ENCODE measurements at places on chromosomes 2 and 18.

DNA sequence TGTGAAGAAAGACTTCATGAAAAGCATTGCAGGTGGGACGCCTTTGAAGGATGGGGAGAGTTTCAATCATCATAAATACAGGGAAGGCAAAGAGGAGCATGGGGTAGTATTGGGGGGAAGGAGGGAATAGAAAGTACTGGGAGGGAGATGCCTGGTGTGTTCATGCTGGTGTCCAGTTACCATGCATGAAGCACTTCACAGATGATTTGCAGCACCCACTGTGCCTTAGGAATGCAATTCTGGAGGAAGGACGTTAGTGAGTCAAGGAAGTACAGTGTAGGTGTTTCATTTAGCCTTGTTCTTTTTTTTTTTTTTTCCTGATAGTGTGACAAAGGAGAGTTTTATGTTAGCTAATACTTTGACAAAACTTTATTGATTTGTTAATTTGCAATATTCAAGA is 36.8 kb downstream of the ADAM23 start:
- DNase-seq: no peak

GRCh38 chr2:231084565-231084964 is 27.9 kb downstream of the PSMD1 start:
- DNase-seq: no peak

DNA sequence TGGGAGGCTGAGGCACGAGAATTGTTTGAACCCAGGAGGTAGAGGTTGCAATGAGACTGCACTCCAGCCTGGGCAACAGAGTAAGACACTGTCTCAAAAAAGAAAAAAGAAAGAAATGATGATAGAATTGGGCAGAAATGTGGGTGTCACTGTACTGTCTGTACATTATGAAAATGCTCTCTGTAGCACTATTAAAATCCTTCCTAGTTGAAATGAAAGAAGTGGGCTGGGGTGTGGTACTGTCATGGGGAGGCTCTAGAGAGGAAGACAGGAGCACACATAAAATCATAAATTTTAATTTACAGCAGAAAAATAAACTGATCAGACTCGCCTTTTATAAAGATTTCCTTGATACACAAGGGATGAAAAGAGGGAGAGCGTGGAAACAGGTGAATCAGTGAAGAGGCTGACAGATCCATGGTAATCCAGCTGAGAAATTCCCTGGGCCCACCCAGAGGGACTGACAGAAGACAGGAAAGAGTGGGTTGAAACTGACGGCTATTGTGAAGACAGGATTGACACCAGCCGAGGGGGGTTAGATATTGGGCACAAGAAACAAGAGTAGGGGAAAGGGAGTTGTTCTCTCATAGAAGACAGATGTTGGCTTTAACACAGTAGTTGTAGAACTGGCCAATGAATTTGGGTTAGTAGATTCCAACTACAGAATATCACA is 96.4 kb upstream of the ATL2 start:
- no peak for DNase-seq

DNA sequence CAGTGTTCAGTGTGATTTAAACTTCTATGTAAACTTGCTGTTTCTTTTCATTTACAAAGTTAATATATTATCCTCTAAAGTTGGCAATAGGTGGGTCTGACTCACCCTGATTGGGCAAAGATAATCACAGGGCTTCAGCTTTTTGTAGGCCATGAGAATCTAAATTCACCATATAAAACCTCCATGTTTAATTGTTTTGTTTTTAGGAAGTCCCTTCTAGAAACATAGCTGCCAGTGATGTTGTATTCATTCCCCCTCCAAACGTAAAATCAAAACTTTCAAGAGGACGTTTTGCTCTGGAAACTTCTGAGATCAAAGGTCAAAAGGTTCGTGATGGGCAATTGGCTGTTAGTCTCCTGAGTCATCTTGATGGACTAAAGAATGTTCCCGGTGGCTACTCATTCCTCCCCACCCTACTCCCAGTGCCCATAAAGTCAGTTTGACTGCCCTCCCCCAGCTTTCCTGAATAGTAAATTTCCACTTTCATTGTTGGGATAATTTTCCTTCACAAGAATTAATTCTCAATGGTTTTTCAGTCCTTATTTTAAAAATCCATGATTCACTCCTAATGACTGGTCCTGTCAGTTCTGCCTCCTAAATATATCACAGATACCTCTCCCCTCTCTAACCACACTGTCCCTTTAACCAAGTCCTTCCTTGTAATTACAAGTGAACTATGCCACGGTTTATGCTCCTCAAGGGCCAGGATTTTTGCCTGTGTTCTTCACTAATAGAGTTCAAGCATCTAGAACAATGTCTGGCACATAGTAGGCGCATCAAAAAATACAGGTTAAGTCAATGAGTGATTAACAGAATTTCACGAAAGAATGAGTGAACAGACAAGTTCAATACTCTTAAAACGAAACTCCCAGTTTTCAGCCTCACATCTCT is 164.4 kb upstream of the VRK2 start:
- no peak for DNase-seq

- DNase-seq: no peak
Observed at GRCh38 chr2:26575836-26576564, 65.2 kb downstream of the CIB4 start.

- no peak for DNase-seq
Observed at GRCh38 chr18:68915061-68915460, 117.2 kb downstream of the CCDC102B start.

- no peak for DNase-seq
Observed at GRCh38 chr2:2734308-2734707, 403.2 kb upstream of the MYT1L start.

GRCh38 chr2:237270520-237270919 is 143.4 kb downstream of the COL6A3 start:
- no peak for DNase-seq
